NCI-H187 (cell line): ENCODE measurements at places on chromosomes 1 and 21.

GRCh38 chr1:229784834-229785233, 158.8 kb downstream of the URB2 start:
- DNase-seq: no peak

DNA sequence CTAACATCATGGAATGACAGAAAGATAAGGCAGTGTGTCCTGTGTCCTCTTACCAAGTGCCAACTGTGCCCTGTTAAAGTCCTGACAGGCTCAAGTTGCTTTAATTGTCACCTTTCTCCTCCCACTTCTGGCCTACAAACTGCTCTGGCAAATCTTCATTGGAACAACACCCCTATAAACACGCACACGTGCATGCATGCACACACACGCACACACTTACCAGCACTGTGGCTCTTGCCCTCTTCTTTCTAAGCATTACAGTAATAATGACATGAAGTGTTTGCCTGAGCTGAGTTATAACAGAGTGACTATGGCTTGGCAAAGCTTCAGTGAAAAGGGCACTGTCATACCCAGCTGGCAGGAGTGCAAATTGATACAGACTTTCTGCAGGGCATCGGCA, 82.3 kb upstream of the SYT6 start:
- DNase-seq: no peak

- no peak for DNase-seq
These were observed 60.7 kb upstream of the CDC42BPA start for GRCh38 chr1:227378871-227379554.

DNA sequence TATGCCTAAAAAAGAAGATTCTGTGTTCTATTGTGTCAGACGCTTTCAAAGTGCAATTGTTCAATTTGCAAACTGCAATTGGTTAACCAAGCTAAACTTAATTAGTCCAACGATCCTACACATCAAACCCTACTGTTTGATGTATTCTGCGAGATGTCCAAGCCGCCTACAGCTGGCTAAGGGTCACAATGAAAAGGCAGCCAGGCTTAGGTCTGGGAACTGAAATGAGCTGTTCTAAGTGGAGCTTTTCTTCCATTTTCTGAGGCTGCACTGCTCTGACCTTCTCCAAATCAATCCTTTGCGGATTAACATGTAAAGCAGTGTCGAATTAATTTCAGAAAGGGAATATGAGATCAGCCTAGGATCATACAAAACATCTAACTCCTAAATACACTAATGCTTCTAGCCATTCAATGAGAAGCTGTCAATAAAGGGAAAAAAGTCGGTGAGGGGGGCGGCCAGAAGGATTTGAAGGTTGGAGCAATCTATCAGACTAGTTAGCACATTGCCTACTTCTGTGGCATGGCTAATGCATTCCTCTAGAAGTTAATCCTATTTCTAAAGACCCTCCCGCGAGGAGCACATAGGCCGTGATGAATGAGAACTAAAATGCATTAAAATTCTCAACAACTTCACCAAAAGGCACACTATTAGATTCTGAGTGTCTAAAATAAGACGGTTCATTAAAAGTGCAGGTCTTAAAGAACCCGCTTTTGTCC, 119.0 kb downstream of the SIM2 start:
- no peak for DNase-seq

DNA sequence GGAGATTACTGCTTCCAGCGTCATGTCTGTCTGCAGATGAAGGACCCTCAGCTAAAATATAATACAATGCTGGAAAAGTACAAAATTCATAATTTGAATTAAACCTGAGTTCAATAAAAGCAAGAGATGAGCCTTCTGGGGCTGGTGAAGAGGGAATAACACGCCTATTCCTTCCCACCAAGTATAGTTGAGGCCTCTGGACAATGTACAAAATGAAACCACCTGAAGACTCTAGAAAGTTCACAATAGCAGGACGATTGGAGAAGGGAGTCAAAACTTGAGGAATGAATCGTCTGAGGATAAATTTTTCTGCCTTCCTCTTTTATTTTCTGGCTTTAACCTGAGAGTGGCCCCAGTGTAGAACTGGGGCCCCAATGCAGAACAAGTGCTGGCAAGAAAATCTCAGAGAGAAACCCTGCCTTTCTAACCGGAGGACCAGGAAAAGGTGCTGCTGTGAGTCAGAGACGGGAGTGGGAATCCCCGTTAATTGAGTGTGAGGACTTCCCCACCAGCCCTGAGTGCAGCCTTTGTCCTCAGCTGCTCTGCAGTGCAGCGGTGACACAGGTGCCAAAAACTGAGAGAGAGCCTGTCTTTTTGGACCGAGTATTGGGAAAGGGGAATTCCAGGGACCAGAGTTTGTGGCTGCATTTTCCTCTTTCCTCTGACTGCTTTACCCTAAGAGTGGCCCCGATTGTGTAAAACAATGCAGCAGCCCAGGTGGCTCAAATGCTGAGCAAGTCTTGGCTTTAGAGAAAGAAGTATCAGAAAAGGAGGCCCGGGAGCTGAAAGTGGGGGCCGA, 264.9 kb downstream of the DYRK1A start:
- no peak for DNase-seq

DNA sequence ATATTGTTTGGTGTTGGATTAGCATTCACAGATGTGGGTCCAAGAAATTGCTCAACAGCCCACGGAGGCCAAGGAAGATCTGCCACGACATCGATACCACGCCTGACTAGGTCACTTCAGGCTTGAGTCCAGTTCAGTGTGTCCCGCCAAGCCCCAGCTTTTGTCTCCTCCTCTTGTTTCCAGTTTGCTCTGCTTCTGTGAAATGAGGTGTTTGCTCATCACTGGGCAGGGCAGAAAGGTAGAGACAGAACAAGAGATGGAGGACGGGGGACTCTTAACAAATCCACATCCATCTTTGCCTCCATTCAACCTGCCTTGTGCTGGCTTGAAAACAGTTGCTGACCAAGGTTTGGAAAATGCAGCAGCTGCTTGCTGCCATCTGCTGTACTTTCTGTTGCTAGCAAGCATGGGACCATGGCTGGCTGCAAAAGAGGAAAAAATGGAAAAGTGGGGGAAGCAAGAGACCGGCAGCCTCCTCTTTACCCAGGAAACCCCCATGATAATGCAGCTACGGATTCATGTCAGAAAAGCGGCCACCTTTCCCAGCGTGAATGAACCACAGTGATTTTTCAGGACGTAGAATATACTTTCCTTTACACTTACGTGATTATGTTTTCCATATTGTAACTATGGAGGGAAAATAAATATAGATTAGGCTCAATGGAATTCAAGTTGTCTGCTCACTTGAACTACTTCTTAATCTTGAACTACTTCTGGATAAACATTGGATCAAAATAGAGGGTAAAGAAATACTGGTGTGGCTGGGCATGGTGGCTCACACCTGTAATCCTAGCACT, 80.2 kb upstream of the GREM2 start:
- DNase-seq: no peak

DNA sequence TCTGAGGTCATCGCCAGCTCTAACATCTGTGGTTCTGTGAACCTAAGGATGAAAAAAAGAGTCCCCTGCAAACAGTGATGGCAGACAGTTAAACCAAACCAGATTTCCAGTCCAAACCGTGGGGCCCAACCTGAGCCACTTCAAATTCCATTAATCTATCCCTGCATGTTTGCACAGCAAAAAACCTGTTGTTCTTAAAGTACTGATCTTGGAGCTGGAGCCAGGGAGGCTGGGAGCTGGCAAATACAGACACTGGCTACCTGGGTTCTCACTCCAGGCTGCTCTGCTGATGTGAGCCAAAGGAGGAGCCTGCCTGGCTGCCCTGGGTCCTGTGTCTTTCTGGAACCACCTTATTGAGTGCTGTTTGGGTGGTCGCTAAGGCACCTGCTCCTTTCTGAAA, 16.4 kb downstream of the LDLRAD1 start:
- DNase-seq: peak; percentile 41
